ENCODE measurements at places on chromosomes 7 and 10.

- peak; percentile 80 for DNase-seq
Observed at GRCh38 chr7:90298145-90299038, 22.7 kb downstream of the FAM237B start.

GRCh38 chr7:7529328-7529727, 6.3 kb downstream of the COL28A1 start:
- DNase-seq: no peak

GRCh38 chr7:88095-88926, 104.1 kb upstream of the FAM20C start:
- no peak for DNase-seq

GRCh38 chr7:136956232-136956631, 87.8 kb downstream of the CHRM2 start:
- peak; percentile 85 for DNase-seq

GRCh38 chr7:21611129-21611528, 68.3 kb downstream of the DNAH11 start:
- DNase-seq: no peak

DNA sequence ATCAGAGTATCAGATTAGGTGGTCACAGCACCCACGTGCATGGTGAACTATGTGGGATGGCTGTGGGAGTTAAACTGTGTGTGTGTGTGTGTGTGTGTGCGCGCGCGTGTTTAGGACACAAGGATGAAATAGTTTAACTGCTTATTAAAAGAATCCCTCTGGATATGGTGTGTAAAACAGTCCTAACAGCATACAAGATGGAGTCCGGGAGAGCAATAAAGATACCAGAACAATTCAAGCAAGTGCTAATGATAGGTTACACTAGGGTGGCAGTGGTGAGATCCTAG, 202.2 kb downstream of the IPMK start:
- no peak for DNase-seq

DNA sequence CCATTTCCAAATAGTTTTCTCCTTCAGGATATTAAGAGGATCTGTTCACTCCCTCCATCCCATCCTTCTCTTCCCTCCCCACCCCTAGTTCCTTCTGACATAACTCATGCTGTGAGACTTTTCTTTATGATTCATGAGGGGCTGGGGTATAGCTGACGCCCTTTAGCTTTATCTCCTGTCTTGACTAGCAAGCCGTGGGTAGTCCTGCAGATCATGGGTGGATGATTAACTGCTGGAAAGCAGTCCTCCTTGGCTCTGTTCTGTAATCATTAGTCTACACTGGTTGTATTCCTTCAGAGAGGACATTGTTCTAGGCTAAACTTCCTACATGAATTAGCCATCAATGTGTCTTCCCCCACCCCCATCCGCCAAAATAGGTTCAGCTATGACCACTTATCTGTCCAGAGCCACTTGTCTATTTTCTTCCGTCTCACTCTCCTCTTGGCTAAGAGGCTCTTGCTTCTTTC, 135.4 kb downstream of the LRRC4 start:
- DNase-seq: no peak

GRCh38 chr7:15709978-15710377, 23.5 kb upstream of the MEOX2 start:
- DNase-seq: peak; percentile 3

DNA sequence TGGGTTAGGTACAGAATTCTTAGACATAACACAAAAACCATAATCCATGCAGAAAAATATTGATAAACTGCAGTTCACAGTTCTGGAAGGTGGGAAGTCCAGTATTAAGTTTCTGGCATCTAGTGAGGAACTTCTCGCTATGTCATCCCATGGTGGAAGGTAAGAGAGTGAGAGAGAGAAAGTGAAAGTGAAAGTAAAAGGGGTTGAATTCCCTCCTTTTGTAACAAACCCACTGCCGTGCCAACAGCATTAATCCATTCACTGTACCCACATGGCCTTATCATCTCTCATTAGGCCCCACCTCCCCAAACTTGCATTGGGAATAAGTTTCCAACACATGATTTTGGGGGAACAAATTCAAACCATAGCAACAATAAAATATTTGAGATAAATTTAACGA, 17.1 kb downstream of the ZNF485 start:
- peak; percentile 32 for DNase-seq

GRCh38 chr10:32379950-32380551, 33.1 kb upstream of the EPC1 start:
- DNase-seq: no peak

DNA sequence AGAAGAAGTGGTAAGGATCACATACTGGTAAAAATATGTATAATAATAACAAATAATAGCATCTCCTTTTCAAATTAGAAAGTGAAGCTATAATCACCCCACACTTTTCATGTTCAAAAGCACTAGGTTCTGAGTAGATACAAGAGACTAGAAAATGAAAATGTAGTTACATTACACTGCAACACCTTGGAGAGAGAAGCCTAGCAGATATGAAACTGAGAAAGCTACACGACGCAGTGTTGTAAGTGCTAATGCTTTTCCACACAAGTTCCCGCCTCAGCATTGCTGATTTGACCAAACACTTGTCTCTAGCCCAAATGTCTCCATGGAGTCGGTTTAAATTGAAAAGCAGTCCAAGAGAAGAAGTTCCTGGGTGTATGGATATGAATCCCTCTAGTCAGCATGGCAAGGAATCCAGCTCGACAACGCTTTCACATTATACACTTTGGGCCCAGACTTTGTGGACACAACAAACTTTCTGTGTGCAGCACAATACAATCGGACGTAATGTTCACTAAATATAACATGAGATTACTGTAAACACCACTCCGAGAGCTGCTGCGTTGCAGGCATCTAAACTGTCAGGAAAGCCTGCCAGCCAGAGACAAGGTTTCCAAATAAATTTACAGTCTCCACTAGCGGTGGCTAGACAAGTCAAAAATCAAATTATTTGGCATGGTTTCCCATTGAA, 1.7 kb downstream of the PDE1C start:
- DNase-seq: no peak

- DNase-seq: no peak
Observed at GRCh38 chr10:17041626-17042520, 87.7 kb downstream of the CUBN start.

DNA sequence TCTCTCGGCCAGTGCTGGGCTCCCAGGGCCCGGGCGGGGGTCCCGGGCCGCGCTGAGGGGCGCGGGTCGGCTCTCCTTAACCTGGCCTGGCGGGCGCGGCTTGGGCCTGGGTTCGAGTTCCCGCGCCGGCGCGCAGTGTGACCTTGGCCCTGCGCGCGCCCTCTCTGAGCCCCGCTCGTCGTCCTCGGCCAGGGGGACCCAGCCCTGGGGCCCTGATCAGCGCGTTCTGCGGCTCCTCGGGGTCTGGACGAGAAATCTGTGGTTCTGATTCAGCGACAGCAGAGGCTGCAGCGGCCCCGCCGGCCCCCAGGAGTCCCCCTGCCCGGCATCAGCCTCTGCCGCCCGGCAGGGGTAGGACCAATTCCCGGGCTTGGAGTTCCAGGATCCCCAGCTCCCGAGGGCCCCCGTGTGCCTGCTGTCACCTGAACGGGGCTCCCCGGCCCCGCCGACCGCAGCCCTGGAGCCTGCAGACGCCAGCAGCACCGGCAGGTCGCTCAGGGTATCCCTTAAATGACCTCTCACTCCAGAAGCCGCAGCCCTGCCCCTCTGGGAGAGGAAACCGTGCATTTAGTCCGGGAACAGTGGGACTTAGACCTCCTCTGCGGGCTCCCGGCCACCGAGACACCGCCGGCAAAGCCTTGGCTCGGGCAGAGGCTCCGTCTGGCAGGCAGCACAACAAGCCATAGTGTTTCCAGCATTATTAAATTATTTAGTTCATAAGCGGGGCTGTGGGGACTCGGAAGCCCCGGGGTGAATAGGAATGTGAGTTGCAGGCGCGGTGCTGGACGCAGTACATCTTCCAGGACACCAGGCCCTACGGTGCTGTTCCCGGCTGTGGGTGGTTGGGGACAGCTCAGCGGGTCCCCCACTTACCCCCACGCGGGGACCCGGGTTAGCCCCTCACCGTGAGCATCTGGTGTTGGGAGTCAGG, 572 bp downstream of the CHST12 start:
- no peak for DNase-seq

DNA sequence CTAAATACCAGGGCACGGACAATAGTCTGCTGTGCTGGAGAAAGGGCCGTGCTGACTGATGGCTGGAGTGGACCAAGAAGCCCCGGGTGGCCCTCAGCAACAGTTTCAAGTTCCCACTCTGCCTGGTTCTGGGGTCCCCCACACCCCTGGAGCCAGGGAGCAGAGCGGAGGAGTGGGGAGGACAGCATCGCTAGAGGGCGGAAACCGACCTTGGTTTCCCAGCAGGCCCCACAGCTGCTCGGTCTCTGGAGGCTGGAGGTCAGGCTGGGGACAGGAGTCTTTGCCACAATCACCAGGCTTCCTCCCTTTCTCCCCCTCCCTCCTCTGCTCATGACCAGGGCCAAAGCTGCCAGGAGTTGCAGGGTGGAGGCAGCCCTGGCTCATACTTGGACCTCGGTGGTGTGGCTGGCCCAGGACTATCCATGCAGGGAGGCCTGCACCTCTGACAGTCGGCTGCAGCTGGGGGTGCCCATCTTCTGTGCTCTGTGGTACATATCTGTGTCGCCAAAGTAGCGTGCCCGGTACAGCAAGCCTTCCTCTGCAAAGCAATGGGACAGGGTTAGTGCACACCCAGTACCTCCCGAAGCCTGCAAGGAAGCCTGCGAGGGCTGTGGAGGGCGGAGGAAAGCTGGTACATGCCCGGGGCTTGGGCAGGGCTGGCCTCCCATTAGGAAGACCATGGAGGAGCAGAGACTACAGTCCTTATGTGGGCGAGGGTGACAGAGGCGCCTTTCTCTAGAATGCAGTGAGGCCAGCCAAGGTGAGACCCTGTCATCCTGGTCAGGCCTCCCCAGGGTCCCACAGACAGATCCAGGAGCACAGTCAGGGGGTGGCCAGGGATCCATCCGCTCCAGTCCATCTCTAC, 19.1 kb downstream of the DNAJB12 start:
- peak; percentile 84 for DNase-seq

- peak; percentile 76 for DNase-seq
Observed at GRCh38 chr7:108004220-108005142, 1.5 kb upstream of the LAMB1 start.

DNA sequence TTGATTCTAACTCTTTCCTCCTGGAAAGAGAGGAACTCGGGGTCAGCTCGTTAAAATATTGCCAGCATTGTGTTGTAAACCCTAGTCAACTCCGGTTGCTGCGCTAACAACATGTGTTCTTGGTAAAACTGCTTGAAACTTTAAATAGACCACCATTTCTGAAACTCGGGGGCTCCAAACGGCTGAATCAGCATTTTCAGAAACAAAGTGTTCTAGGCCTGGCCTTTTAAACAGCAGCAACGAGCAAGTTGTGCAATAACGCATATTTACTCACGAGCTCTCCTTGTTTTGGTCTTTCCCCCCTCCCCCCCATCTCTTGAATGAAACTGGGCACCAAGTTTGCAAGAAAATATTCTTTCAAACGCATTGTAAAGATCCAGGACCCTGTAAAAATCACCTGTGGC, 9.2 kb upstream of the GRB10 start:
- peak; percentile 76 for DNase-seq

GRCh38 chr7:48964074-48964473, 39.7 kb downstream of the CDC14C start:
- peak; percentile 67 for DNase-seq

DNA sequence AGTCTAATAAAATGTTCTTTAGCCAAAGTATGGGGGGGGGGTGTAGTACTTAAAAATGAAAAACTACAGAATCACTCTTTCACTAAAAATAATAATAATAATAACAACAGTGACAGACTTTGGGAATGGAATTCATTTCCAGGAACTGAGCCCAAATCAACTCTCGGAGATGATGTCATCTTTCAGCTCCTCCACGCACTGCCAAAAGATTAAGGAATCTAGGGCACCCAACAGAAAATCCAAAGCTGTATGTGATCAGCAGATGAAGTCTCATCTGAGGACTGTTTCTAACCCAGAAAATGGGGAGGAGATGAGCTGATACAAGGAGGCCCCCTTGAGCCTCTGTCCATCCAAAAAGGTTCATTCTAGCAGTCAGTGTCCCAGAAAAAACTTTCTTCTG, 54.5 kb downstream of the GRB10 start:
- DNase-seq: peak; percentile 65

DNA sequence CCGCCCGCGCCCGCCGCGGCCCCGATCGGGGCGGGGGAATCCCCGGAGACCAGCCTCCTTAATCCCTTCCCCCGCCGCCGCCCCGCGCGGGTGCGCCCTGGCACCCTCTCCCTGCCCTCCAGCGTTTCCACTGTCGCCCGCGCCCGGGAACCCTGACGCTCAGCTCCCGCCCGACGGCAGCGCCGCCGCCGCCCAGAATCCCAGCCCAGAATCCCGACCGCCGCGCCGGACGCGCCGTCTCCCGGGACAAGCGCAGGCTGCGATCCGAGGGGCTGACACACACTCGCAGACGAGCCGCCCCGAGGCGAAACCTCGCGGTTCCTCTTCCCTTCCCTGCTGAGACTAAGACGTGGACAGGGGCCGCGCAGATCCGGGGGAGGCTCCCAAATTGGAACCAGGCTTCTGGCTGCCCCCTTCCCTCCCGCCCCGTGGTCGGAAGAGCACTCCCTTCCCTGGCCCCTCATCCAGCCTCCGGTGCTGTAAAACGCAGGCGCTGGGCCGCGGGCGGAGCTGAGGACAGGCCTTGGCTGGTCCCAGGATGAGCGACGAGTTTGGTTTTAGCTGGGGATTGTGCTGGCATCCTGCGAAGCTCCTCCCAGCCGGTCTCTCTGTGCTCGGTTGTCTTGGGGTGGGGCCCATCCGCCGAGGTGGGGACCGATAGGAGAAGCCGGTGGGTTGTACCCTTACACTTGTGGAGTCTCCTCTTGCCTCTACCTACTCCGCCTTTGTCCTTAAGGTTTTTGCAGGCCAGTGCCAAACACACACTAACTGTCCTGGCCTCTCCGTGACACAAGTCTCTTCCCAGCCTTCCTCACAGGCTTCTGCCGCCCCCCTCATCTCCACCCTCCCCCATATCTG, 1.1 kb downstream of the MARVELD1 start:
- DNase-seq: peak; percentile 82

DNA sequence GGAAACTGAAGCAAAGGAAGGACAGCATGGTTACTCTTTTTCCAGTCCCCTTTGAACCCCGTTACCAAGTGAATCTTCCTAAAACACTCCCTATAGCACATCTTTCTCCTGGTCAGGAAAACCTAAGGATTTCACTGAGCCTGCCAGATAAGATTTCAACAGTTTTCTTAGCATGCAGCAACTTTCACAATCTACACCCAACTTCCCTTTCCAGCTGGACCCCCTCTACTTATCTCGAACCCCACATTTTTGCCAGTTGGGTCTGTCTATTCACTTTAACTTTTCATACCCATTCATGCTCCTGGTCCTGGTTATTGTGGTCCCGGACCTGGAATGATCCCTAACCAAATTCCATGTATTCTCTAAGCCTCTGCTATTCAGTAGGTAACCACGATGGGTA, 14.9 kb upstream of the CPVL start:
- DNase-seq: no peak

GRCh38 chr10:26464632-26465280, 26.6 kb downstream of the APBB1IP start:
- DNase-seq: no peak

DNA sequence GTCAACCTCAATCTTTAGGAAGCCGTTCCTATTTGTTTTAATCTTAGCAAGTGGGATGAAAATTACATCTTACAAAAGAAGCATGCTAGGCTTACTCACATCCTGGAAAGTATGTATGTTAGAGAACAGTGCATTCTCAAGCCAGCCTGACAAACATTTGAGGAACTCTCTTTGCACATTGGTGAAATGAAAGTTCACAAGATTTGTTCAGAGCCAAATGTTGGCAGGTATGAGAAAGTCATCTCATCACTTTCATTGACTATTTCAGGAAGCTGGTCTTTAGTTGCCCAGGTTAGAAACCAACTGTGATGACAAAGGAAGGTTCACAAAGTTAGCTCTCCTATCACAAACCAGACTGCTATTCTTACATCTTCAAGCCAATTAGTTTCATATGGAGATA, 57.1 kb downstream of the ABCB1 start:
- DNase-seq: peak; percentile 51

- no peak for DNase-seq
Observed at GRCh38 chr7:38880454-38880853, 28.5 kb downstream of the VPS41 start.

Data from iris pigment epithelial cell (primary cell).